Adipocyte (in vitro differentiated cells): ENCODE measurements at places on chromosomes 1 and 21.

DNA sequence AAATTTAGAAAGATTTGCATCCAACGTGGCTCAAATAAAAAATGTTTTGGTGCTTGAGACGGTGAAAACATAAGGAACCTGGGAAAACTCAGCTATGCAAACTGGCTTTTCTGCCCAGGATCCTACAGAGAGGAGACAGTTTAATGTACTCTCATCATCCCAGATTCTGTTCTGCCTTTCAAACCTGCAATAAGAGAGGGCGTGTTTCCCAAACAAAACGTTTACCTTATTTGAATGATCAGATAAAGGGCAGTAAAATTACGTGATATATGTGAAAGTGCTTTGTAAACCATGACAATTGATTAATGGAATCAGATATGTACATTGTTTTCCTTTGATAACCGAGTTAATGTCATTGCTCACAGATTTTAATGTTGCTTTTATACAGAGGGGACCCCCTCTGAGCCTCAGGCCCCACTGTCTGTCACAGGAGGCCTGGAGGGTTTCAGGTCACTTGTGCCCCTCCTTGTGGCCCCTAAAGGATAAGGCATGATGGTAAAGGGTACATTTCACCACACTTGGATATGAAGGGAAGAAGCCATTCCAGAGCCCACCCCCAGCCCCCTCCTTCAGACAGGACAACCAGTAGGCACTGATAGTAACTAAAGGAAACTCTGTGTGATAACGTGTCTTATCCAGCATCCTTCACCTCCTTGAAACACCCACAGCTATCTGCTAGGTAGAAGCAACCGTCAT is 157.6 kb downstream of the EDEM3 start:
- no peak for DNase-seq

GRCh38 chr1:81420760-81421159 is 380.0 kb upstream of the ADGRL2 start:
- no peak for DNase-seq

GRCh38 chr1:2172012-2172411 is 22.6 kb downstream of the FAAP20 start:
- DNase-seq: no peak

DNA sequence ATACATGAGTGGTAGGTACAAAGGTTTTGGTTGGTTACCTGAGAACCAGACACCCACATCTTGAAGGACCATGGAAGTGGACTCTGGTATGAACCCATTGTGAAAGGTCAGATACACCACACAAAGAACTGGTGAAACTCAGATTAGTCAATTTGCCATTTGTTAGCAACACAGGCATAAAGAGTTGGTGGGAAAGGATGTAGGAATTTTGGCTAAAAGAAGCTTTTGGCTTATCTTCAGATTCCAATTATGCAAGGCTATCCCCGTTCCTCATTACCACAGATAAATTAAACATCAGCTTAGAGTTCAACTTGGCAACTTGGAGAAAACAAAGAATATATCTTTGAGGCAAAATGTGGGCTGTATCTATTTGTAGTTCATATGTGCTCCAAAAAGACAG is 87.0 kb upstream of the IRF2BP2 start:
- no peak for DNase-seq

GRCh38 chr1:161994175-161994668 is 29.4 kb downstream of the OLFML2B start:
- peak; percentile 65 for DNase-seq

DNA sequence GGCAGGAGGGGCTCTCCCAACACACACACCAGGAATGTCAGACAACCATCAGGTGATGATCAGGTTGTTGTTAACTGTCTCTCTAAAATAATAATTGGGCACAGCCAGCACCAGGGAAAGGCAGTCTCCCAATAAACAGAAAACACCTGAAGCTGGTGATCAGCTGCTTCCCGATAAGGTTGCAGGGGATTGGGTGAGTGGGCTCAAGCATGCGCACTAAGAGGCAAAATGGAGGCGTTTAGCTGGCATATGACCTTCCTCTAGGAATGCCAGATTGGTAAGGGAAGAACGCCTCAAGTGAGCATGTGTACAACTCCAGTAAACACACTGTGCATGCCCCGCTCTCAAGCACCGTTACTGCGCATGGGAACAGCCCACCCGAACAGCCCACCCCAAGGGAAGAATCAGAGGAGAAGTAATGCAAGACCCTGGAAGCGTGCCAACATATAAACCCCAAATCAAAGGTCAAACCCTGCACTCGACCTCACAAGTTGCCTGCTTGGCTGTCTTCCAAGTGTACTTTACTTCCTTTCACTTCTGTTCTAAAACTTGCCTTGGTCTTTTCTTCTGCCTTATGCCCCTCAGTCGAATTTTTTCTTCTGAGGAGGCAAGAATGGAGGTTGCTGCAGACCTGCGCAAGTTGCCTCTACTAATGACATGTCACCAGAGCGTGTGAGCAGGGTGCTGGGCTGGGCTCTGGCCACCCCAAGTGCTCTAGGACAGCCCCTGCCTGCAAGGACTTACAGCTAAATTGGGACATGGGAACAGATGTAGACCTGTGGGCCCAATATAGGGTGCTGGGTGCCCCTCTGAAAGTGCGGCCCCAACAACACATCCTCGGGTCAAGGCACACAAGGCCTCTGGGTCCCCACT is 200.8 kb downstream of the RHOU start:
- DNase-seq: no peak

DNA sequence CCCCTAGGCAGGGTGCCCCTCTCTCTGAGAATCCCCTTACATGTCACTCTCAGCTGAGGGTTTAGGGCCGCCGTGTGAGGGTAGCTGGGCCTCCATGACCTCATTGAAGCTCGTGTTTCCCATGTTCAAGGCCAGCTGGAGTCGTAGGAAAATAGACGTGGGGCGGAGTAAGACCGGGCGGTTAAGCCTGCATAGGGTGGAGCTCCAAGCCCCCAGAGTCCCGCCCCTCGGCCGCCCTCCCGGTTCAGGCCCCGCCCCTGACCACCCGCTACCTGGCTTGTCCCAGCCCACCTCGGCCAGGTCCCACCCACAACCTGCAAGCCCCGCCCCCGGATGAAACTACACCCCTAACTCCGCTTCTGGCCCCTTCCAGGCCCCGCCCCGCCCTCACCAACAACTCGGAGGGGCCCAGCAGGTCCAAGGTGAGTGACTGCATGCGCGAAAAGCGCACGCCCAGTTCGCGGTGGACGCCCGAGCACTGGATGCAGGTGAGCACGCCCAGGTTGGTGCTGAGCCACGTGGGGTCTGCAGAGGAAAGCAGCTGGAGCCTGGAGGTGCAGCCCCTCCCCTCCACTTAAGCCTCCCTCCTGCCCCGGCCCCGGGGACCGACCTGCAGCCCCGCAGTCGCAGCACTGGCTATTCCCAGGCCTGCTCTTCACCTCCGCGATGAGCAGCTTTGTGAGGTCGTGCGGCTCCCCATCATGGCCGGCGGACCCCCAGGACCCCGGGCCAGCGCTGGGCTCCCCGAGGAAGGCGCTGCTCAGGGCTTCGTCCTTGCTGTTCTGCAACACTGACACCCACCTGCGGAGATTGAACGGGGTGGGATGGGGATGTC is 12.2 kb upstream of the TCEA3 start:
- no peak for DNase-seq

GRCh38 chr1:50181027-50181663 is 72.4 kb downstream of the ELAVL4 start:
- DNase-seq: no peak

- DNase-seq: peak; percentile 87
Measured at GRCh38 chr1:18913065-18913835, 10.9 kb upstream of the ALDH4A1 start.

DNA sequence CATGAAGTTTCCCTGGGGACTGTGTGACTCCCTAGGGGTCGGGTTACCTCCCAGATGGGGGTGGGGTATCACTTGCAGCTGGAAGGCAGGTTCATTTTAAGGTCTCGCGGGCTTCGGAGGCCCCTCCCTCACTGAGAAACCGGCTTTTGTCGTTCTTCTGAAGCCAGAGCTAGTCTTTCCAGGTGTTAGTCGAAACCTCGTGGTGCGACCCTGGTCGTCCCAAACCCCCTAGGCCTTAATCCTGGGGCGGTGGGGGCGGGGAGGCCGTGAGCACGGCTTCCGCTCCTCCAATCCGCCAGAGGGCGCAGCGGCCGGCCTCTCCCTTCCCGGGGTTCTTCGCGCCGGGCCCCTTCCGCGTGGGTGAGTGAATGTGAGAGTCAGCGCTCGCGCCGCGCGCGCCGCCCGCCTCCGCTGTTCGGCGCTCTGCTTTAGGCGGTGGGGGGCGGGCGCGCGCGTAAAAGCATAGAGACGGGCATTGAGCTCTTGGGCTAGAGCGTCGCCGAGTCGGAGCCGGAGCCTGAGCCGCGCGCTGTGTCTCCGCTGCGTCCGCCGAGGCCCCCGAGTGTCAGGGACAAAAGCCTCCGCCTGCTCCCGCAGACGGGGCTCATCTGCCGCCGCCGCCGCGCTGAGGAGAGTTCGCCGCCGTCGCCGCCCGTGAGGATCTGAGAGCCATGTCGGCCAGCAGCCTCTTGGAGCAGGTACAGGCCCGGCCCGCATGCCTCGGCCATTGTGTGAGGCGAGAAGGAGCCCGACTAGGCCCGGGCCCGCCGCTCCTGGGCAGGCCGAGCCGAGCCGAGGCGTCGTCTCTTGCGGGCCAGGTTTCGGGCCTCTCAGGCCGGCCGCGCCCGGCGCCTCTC is at the start of gene YTHDF2:
Gene YTHDF2, plus strand, starts transcription at position 491 of the 857 bp plus-strand sequence. Its CDS starts 181 bp downstream, at position 672.
- peak; percentile 99 for DNase-seq

DNA sequence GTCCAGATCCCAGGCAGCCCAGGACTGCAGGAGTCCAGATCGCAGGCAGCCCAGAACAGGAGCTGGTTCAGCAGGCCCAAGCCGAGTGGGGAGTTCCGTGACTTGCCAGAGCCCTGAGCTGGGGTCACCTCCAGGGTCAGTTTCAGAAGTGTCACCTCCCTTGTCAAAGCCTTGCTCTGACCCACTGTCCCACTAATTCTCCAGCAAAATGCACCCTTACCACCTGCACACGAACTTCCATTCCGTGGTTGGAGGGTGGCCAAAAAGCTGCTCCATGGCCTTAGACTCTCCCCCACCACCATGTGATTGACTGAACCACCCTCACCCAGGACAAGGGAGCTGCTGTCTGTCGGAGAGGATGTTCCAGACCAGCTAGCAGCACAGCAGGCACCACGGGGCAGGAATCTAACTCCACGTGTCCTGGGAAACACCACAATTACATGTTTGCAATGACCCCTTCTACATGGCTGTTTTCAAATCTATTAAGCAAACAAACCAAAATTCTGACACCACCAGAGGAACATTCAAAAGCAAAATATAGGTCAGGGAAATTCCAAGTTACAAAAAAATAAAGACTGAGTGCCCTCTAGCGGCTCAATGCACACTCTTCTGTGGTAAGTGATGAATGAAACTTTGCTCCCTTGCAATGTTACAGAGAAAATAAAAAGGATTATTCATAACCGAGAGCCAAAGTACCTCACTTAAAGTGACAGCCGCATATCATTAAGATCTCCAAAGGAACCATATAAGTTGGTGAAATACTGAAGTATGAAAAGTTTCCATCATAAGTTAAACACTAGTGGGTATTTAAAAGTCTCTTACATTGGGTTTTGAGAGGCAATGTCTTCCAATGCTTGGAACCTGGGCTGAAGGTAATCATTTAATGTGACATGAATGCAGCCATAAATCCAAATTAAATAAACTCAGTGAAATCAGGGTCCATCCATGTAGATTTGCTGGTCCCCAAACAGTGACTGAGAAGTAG is 76.3 kb downstream of the NPHP4 start:
- peak; percentile 81 for DNase-seq

GRCh38 chr1:185561629-185562028 is 172.6 kb upstream of the HMCN1 start:
- DNase-seq: peak; percentile 53

GRCh38 chr1:213571419-213571818 is 416.4 kb upstream of the PROX1 start:
- no peak for DNase-seq

DNA sequence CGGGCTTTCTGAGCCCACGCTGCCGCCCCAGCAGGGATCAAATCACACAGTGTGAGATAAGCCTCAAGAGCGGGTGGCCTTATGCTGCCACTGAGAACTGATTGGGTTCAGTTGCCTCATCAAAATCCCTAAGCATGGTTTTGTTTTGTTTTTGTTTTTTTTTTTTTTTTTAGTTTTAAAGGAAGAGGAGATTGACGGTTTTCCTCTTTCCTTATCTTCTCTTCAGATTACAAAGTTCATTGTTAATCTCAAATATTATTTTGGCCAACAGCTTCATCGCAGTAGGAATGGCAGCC is 651 bp downstream of the COA6 start:
- no peak for DNase-seq

DNA sequence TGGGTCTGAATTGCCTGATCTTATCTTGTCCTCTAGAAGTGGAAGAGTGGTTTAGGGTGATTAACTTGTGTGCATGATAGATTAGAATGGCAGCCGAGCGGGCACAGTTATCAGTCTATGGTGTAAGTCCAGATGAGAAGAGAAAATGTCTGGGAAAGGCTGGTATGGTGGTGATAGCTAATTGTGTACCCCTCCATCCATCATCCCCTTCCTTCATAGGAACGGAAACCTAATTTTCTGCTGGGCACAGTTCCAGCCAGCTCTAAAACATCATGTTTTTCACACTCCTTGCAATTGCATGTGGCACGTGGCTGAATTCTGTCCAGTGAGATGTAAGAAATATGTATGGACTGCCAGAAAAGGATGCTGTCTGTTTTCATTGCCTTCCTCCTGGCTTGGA is 40.9 kb upstream of the ZP4 start:
- DNase-seq: no peak

GRCh38 chr1:224635356-224635755 is 19.2 kb downstream of the CNIH3 start:
- peak; percentile 83 for DNase-seq

DNA sequence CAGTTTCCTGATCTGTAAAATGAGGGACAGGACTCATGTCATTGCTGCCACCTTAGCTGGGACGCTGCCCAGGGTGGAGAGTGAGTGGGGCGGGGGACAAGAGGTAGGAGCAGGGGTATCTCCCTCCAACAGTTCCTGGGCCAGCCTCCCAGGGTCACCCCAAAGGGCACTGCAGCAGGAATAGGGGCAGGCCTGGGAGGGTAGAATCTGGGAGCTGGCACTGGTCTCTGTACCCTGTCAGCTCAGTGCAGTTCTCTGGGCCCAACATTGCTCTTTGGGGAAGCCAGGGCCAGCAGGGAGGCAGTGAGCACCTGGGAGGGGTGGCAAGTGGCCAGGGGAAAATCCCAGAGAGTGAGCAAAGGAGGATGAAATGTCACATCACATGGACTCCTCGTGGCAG is 55.8 kb downstream of the ELK4 start:
- DNase-seq: no peak

GRCh38 chr1:214548271-214548670 is 3.1 kb downstream of the PTPN14 start:
- no peak for DNase-seq

- no peak for DNase-seq
Measured at GRCh38 chr21:44931501-44932407, 8.1 kb upstream of the SLX9 start.

DNA sequence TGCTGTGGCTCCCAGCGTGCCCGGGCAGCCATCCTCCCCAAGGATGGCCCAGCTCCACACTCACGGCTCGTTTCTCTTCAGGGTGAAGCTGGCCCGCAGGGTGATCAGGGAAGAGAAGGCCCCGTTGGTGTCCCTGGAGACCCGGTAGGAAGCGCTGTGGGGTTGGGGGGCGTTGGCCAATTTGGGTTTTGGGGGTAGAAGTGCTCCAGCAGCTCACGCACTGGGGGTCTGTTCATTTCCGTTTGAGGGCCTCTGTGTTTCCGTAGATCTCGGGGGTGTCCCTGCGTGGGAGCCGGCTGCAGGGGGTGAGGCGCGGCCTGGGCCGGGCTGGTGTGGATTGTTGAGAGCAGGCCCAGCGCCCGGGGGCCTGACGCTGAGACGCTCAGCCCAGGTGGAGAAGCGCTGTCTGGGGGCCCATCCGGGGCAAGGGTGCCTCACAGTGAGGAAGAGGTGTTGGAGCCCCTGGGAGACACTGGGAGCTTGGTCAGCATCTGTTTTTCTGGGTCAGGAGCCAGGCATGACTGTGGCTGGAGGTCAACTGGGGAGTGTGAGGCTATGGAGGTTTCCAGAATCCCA is 12.6 kb downstream of the COL6A1 start:
- no peak for DNase-seq
